ENCODE measurements at places on chromosomes 7 and 10. TPM values are rescaled to one million over a fixed set of nuclear protein-coding genes. Genes with fewer than 3 reads are reported as not detected.

SAP25 gene
- not detected for total RNA-seq

PITX3 gene
- total RNA-seq, result not detected

JCAD gene
- 55.3 TPM for total RNA-seq

CHAT gene
- not detected for total RNA-seq

FGFBP3 gene
- total RNA-seq, result 0.43 TPM

Measured in dermis lymphatic vessel endothelial cell (primary cell).